ENCODE measurements at places on chromosomes 11 and 22.
A peak's percentile ranks its signal among the peaks of the same experiment; 100 is the strongest.

GRCh38 chr11:64608636-64609035 is 17.6 kb downstream of the SLC22A12 start:
- DNase-seq: no peak

- no peak for DNase-seq
Measured at GRCh38 chr11:129455756-129456655, 80.4 kb downstream of the BARX2 start.

GRCh38 chr11:109796253-109796652 is 296.9 kb upstream of the ZC3H12C start:
- DNase-seq: no peak

DNA sequence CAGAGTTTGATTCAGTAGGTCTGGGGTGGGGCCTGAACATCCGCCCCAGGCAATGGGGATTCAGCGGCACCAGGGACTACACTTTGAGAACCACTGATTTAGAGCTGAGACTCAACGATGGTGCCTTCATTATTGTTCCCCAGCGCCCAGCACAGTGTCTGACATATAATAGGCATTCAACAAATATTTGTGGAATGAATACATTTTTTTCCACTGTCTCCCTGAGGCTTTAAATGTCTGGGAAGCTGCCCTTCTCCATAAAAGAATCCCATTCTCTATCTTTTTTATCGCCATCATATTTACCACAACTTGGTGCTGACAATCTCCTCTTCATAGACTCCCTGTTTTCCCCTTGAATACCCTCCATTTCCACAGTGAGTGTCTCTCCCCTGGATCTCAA is 23.6 kb upstream of the LMO2 start:
- no peak for DNase-seq

DNA sequence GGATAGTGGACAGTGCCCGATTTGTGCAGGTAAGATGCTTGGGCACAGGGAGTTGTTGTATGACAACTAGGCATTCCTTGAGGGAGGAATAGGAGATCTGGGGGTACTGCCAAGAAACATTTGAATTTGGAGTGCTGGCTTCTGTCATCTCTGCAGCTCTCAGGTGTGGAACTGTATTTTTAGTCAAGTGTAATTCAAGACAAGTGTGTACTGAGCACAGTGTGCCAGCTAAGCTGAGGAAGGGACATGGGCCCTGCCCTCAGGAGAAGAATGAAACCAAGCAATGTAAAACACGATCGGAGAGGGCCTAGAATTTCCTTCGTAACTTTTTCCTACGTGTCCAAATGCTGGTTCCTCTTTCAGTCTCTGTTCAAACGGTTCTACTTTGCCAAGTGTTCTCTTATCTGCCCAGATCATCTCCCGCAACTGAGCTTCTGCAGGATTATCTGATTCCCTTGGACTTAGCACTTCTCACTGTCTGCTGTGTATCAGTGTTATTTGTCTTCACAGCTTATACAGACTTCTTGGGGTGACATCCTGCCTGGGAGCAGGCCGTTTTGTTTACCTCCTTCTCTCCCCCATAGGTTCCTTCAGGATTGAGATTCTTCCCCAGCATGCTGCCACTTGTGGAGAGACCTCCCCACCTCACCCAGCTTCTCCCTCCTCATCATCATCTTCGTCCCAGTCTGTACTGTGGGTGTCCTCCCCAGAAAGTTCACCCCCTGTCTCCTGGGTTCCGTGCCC is 27.6 kb downstream of the ART5 start:
- DNase-seq: no peak

DNA sequence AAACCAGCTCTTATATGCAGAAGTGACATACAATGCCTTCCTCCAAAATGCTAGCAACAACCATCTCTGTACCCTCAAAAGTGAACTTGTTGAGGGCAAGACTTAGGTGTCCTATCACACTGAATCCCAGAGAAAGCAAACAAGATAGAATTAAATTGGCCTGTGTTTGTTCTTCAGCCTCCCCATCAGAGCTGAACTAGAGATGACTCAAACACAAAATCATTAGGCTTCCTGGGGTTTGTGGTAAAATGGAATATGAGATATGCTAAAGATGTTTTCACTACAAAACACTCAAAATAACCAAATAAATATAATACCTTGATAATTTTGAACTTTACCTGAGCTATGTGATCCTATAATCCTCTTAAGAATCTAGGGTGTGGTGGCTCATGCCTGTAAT is 31.6 kb downstream of the ZNF214 start:
- no peak for DNase-seq

DNA sequence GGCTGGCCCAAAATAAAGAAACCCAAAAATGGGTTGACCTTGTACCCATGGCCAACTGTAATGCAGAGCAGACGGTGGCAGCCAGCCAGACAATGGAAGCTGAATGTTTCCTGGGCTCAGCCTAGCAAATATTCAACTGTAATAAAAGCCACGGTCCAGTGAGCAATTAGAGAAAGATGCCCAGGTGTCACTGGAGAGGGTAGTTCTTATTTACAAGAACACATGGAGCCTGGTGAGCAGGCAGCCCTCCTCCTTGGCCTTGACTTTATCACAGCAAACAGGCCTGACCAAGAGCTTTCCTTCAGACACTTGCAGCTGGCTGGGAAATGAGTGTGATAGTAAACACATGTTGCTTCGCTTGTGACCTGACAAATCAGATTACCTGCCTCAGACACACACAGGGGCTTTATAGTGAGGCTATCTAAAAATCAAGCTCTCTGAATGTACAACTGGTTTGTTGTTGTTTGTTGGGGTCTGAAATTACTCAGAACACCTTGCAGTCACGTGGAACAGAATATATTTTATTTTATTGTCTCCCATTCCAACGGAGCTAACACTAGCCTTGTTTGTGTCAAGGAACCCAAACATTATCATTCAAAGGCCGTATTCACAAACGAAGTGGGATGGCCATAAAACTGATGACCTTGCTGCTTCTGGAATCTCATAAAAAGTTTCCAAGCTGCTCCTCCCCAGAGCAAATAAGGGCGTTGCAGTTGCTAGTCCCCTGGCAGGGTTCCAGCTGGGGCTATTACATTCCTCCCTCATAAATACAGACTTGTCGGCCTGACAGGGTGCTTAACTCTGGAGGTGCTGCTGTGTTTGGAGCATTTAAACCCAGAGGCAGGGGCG is 161.1 kb downstream of the BBOX1 start:
- peak; percentile 80 for DNase-seq

GRCh38 chr11:79484872-79485271 is 44.0 kb upstream of the TENM4 start:
- no peak for DNase-seq

DNA sequence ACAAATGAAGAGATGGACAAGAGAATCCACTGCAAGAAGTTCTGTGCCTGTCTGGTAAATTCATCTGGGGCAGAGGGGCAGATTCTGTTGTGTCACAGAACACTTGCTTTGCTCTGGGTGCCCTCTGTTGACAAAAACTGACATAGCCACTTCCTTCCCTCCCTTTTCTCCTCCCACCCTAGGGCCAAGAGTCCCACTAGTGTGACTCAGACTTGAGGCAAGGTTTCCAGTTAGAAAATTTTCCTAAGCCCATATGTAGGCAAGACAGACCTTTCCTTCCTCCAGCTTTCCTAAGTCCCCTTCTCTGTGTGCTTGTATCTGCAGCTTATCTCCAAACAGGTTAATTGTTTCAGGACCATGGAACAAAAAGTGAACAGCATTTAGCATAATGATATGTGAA is 106.8 kb downstream of the RBFOX2 start:
- peak; percentile 77 for DNase-seq

GRCh38 chr11:67441731-67442351 is 1.4 kb downstream of the CORO1B start:
- DNase-seq: no peak

DNA sequence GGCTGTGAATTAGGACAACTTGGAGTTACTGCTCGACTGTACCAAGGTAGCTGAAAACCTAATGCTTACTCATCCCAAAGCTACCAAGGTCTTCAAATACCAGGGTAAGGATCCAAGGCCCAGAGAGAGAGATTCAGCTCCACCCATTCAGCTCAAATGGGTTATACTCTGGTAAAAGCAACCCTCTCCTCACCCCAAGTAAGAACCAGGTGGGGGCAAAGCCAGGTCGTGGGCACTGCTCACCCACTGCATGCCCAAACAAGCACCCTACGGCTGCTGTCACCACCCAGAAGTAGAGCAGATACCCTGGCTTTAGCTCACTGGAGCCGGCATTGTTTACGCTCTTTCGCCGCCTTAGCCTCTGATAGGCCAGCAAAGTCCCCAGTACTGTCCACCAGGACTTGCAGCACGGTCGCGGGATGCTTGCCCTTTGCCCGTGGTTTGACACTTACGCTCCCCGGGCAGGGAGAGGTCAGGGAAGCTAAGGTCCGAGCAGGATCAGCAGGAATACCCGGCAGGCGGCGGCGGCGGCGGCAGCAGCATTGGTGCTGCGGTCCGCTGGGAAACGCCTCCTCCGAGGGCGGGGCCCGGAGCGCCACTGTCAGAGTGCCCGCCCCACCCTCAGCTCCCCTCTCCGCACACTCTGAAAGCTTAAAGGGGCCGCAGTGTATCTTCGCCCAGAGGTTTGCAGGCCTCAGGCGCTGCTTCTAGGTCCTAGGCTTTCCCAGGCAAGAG is 19.6 kb downstream of the CKAP5 start:
- peak; percentile 80 for DNase-seq

DNA sequence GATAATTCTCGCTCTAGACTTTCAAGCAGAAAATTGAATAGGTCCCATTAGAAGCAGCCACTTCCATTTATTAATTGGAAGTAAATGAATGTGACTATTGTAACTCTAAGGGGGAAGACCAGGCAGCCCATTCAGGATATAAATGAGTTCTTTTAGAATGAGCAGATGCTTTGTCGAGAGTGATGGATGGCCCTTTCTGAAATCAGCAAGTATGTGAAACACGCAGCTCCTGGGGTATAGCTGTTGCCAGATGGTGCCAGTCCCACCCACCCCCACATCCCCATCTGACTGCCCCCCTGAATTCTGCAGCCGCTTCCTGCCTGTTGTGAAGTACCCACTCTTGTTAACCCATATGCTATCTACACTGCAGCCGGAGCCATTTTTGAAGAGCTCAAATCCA is 3.7 kb downstream of the SLC15A3 start:
- no peak for DNase-seq

- no peak for DNase-seq
Measured at GRCh38 chr11:34443136-34443535, 4.4 kb downstream of the CAT start.

GRCh38 chr11:90476442-90477007 is 253.7 kb upstream of the CHORDC1 start:
- DNase-seq: no peak

- DNase-seq: no peak
Measured at GRCh38 chr11:127017482-127017881, 16.9 kb upstream of the KIRREL3 start.

DNA sequence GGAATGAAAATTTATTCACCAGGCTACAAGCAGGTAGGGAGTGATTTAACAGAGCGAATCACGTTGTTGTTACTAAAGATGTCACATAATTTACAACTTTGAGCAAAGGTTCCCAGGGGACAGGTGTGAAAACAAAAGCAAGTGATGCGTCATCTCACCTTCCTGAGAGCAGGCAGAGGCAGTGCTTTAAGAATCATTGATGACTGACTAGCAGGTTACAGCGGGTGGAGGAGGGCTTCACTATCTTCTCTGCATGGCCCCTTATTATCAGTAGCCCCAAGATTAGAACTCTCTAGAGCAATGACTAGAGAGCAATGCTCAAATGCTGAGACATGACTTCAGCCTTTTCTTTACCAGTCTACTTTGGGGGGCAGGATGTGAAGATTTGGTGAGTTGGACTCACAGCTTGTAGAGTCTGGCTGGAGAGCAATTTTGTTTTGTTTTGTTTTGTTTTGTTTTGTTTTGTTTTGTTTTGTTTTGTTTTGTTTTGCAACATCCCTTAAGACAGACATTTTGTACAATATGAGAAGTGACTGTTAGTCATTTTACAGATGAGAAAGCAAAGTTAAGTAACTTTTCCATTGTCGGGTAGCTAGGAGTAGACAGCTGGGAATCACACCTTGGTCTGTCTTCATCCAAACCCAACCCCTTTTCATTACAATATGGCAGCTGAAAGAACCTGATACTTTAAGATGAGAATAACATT is 84.8 kb downstream of the SLC1A2 start:
- DNase-seq: no peak

GRCh38 chr22:28544431-28544868 is 135.2 kb downstream of the TTC28 start:
- DNase-seq: no peak

GRCh38 chr11:35436581-35437250 is 17.4 kb upstream of the SLC1A2 start:
- DNase-seq: no peak

DNA sequence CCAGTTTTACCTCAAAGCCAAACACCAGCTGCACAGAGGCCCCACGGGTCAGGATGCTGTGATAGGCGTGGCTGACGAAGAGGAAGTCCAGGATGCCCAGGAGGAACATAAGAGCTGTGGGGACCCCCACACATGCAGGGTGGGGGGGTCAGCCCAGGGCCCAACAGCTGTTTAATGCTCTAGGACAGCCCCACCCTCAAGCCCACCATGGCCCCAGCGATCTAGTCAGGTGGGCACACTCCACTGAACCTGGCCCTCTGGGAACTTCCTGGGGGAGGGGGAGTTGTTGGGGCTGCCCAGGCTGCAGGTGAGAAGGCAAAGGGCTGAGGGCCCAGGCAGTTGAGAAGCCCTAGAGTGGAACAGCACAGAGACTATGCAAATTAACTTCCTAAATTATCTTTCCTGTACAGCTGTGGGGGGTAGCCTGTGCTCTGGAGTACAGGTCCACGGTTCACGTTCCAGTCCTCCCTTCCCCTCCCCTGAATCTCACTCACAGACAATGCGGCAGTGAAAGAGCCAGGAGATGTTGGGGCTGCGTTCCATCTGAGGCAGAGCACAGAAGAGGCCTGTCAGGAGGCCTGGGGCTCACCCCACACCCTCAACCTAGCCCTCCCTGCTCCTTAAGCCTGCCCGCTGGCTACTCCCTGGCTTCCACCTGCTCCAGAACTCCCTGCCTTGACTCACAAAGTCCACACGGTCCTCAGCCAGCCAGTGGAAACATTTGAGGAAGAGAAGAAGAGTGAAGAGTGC is 1.9 kb downstream of the SYVN1 start:
- no peak for DNase-seq

Measured in left hindlimb (tissue), 1 donor.